ENCODE measurements at places on chromosomes 4 and X.

GRCh38 chr4:174358829-174359228 is 75.1 kb downstream of the CEP44 start:
- DNase-seq, result no peak

- no peak for DNase-seq
Observed at GRCh38 chr4:10480616-10481015, 23.4 kb upstream of the ZNF518B start.

DNA sequence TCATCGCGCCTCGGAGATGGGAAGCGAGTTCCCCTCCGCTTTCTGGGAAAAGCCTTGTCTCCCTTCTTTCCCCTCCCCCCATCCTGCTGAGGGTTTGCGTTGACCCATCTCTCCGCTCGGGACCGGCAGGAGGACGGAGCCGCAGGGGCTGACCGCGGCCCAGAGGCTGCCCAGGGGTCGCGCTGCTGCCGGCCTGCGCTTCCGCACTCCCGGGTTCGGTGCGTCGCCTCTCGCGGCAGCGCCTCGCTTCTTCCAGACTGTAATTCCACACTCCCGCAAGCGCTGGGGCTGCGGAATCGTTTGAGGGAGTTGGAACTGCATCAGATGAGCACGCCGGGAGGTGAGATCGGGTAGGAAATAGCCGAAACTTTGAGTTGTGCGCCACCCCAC is 88.3 kb downstream of the BCOR start:
- no peak for DNase-seq

DNA sequence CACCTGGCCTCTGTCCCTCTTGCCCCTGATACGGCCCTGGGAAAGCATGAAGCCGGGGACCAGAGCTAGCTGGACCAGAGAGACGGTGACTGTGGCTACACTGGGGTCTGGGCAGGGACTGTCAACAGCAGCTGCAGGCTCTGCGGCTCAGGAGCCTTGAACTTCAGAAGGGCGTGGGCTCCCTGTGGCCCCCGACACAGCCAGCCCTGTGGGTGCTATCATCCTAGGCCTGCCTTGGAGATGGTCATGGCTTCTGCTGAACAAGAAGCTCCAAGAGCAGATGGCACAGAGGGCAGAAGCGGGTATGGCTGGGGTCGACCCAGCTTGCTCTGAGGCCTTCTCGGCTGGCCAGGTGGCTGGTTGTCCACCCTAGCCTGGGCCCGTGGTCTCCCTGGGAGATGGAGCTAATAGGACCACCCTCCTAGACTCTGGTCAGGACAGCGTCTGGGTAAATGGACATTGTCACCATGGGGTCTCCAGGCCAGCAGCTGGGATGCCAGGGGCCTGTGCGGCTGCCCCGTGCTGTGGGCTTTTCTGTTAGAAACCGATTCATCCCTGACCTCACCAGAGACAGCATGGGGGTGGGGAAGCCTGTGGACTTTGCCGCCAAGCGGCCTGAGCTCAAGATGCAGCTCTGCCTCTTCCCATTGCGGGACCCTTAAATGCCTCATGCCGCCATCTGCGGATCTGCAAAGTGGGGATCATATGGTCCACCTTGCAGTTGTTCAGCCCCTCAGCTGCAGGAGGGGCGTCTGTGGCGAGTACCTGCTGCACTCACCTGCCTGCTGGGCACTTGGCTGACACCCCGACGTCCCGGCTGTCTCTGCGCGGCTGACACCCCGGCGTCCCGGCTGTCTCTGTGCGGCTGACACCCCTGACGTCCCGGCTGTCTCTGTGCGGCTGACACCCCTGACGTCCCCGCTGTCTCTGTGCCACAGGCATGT is 21.1 kb downstream of the CPZ start:
- DNase-seq, result peak; percentile 47

GRCh38 chrX:39946822-39947221 is 150.9 kb downstream of the BCOR start:
- DNase-seq, result no peak

- DNase-seq, result peak; percentile 52
Observed at GRCh38 chrX:1411326-1411725, 19.4 kb upstream of the SLC25A6 start.

- no peak for DNase-seq
Observed at GRCh38 chr4:6332042-6332668, 62.5 kb downstream of the WFS1 start.

DNA sequence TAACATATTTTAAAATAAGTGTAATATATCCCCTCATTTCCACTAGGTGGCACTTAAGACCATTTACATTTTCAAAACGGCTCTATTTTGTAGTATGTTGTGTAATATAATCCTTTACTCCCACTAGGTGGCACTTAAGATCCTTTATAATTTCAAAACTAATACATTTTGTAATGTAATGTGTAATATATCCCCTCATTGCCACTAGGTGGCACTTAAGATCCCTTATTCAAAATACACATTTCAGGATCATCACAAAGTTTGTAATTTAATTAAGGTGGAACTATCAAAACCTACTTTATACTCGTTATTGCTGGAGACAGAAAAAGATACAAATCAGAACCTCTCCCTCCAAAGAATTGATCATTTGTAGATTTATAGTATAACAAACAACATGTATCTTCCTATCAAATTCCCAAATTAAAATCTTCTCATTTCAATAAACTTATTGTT is 132.5 kb downstream of the ARHGAP6 start:
- DNase-seq, result no peak

GRCh38 chrX:47358387-47359065 is 11.9 kb upstream of the ZNF157 start:
- no peak for DNase-seq

DNA sequence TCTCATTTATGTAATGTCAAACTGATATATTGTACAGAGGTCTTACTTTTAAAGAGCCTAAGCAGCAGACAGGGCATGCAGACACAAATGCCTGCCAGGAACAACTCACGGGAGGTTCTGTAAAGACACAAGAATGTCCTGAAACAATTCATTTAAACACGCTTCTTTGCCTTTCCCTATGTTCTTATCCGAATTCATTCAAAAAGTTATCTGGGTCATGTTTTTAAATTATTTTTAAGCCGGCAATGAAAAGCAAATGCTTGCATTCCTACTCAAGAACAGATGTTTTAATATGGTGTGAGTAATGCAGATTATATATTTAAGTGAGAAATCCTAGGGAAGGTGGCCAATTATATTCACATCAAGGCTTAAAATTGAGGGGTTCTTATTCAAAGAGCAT is 192.6 kb downstream of the PDGFC start:
- no peak for DNase-seq

DNA sequence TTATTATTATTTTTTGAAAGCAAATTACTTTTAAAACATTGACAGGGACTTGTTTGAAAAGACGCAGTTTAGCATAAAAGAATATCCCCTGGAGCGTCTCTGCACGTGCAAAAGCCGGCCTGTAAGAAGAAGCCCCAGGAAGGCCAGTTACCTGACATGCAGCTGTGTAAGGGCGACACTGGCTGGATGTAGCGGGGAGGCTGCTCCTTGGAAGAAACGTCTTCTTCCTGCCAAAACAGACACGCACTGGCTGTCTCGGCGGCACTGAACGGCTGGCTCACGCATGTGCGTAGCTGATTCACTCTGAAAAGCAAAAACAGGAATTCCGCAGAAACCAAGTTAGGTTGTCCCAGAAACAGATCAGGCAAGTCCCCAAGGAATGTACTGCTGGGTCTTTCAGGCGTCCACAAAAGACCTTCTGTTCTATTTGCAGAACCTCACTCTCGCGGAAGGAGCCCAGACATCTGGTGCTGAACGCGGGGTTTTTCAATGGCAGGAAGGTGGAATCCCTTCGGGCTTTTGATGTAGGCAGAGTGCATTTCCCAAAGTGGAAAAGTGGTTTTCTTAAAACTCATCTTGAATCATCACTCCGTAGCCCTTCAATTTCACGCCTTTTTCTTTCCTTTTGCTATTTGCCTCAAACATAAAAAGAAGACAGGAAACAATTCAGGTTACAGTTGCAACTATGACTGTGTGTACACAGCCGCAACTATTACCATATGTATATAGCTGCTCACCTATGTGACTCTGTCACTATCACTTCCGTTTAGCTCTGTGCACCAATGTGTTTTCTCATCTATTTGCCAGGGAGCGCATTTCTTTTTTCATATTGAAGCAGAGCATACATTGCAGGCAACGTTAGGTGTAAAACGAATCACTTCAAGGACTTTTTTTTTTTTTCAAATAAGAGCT is 38.1 kb upstream of the ARSH start:
- DNase-seq, result no peak

- DNase-seq, result no peak
Observed at GRCh38 chr4:6373541-6374410, 98.6 kb downstream of the PPP2R2C start.

DNA sequence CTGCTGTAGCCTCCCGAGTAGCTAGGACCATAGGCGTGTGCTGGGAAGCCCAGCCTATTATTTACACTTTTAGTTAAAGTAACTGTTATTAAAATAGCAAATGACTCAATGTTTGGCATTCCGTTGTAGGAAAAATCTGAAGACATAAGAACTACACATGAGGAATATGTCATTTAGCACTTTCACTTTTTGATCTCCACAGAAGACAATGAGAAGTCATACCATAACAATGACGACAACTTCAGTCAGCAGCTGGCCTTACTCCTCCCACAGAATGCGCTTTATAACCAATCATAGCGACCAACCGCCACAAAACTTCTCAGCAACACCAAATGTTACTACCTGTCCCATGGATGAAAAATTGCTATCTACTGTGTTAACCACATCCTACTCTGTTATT is 6.7 kb downstream of the GPR34 start:
- no peak for DNase-seq

DNA sequence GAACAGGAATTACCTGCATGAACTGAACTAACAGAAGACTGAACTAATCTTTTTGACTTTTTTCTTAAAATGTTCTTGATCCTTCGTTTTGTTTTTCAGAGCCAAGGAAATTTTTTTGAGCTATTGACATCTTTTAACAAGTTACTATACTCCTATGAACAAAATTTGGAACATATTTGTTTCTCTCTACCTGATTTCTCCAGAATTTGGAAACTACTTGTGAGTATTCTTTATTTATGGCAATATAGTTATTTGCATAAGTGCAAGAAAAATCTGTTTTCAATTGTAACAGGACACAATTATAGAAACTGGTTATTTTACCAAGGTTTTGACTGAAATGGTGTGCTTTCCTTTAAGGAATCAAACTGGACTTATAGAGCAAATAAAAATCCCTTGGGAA is 89.5 kb upstream of the HPGD start:
- no peak for DNase-seq

DNA sequence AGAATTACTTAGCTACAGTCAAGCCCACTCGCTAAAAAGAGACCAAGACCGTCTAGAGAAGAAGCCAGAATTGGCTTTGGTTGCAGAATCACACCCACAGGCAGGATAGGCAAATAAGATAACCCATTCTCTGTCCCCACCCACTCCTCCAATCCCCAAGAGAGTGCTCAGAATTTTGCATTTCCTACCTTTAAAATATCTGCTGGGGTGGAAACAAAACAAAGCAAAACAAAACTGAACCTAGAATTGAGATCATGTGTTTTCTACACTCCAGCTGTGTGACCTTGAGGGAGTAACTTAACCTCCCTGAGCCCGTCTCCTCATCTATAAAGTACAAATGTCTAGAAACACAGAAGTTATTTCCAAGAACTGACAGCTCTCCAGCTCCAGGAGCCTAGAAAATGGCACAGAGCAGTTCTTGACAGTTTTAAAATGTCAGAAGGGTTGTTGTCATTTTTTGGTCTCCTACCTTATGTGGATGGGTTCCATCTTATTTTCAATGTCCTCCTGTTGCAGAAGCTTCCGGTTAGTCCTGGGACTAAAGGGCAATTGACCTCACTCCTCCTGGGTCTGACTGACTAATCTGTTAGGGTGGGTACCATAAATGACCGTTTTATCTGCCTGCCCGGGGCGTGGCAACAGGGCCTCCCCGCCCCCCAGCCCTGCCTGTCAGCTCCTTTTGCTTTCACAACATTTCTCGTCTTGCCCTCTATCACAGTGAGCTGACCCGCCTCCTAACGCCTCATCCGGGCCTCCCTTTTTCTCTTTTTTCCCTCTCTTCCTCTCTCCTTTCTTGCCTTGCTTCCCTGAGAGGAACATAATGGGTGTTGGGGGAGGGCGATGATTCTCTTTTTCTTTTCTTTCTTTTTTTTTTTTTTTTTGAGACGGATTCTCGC is 114.0 kb downstream of the RBM47 start:
- no peak for DNase-seq

- peak; percentile 54 for DNase-seq
Observed at GRCh38 chr4:61201961-61202637, 2.0 kb downstream of the ADGRL3 start.

- no peak for DNase-seq
Observed at GRCh38 chrX:9341291-9342201, 123.3 kb upstream of the TBL1X start.

DNA sequence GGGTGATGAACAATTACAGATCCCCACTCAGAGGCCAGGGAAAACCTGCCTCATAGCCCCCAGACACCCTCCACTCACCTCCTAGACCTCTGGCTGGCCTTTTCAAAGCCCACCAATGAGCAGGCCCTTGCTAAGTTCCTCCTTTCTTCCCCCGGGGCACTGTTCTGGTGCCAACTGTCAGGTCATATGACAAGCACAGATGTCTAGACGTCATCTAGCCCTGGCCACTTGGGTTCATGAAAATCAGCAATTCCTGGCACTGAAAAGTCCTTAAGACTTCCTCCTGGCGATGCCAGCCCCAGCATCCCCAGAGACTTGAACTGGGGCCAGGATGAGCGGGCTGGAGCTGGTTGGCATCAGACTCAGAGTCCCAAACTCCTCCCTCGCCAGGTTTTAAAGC is 115.6 kb upstream of the NALF2 start:
- DNase-seq, result no peak

GRCh38 chr4:2830632-2831610 is 12.7 kb upstream of the ADD1 start:
- DNase-seq, result peak; percentile 41

GRCh38 chrX:23805389-23805788 is 22.4 kb downstream of the SAT1 start:
- no peak for DNase-seq

- no peak for DNase-seq
Observed at GRCh38 chrX:7926501-7926900, 712 bp downstream of the PNPLA4 start.

- no peak for DNase-seq
Observed at GRCh38 chr4:17323554-17324385, 188.1 kb downstream of the QDPR start.

- no peak for DNase-seq
Observed at GRCh38 chrX:18620349-18620748, 51.6 kb downstream of the RS1 start.

- no peak for DNase-seq
Observed at GRCh38 chrX:74922922-74923543, 2.2 kb downstream of the NEXMIF start.

DNA sequence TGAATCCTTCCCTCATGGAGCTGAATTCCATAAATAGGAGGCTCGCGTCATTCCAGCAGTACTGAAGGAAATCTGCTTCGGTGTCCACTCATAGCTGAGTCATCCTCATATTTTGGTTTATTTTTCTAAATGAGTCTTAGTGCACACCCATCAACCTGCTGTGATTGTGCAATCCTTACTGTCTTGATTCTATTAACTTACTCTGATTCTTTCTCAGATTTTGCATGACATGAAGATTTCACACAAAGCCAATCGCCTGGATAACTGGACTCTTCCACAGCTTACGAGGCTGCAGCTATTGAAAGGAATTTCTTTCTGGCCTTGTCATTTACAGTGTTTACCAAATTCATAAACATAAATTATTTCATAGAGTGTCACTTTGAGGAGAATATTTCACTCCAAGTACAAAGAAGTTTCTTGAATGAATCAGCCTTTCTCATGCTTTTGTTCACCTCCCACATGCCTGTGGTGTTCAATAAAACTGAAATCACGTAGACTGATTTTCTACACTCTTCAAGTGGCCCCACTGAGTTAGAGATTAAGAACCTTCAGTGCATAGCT is 207.6 kb upstream of the SLITRK2 start:
- DNase-seq, result no peak
